ENCODE measurements at places on chromosomes 4 and X. TPM values are rescaled to one million over a fixed set of nuclear protein-coding genes. Genes with fewer than 3 reads are reported as not detected.

The TGIF2LX gene
- polyA plus RNA-seq: not detected

The CT45A2 gene
- polyA plus RNA-seq: not detected

The PLXNB3 gene
- 1.5 TPM for polyA plus RNA-seq

The ZNF185 gene
- polyA plus RNA-seq: 2.7 TPM

GRCh38 chrX:46279925-46280313 is 265.3 kb downstream of the ZNF674 start:
- H3K27ac ChIP-seq: no peak overlapping the region
- H3K36me3 ChIP-seq: no peaks in the 10 kb centered on the region
- no peaks in the 10 kb centered on the region for H3K4me1 ChIP-seq
- no peaks in the 10 kb centered on the region for H3K27me3 ChIP-seq
- DNase-seq: no peak
- no peak overlapping the region for H3K4me3 ChIP-seq

- no peak overlapping the region for H3K27ac ChIP-seq
- no peaks in the 10 kb centered on the region for H3K4me1 ChIP-seq
- no peak overlapping the region for H3K4me3 ChIP-seq
These were observed 18.0 kb downstream of the PPEF1 start for GRCh38 chrX:18725310-18725943.

DNA sequence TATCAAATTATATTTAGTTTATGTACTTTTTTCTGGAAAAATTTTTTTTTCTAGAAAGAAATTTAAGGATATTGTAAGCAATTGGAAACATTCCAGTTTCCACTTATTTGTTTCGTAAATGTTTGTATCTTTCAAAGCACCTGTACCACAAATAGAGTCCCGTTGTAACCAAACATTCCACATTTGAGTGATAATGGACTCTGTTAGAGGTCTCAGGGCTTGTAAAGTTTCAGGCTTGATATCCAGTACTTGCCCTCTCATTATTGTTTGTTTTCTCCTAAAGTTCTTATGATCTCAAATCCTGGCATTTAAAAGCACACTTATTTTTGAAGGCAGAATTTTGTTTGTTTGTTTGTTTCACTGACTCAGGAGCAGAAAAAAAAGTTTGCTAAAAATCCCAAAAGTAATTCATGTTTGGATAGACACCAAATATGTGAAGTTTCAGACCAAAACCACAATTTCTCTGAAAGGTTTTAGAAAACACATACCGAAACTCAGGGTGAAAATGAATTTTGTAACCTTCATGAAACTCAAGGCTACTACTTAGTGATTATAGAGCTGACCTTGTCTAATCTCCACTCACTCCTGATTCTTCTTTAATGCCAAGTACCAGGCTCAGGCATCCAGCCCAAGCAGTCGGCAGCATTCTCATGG is 5.7 kb upstream of the TMEM192 start:
- no peaks in the 10 kb centered on the region for H3K27me3 ChIP-seq
- H3K4me3 ChIP-seq: no peak overlapping the region
- peaks cover 4% of the 10 kb centered on the region for H3K4me1 ChIP-seq
- no peak for DNase-seq

GRCh38 chr4:2343476-2343875 is 75.0 kb downstream of the ZFYVE28 start:
- no peak overlapping the region for H3K4me3 ChIP-seq
- H3K36me3 ChIP-seq: peaks cover 28% of the 10 kb centered on the region

GRCh38 chrX:66833426-66833825 is 194.5 kb upstream of the EDA2R start:
- no peaks in the 10 kb centered on the region for H3K27me3 ChIP-seq
- no peak overlapping the region for H3K4me3 ChIP-seq
- H3K27ac ChIP-seq: no peak overlapping the region
- H3K4me1 ChIP-seq: no peaks in the 10 kb centered on the region
- no peak for DNase-seq

GRCh38 chr4:2790583-2791517 is 2.0 kb upstream of the SH3BP2 start:
- H3K27ac ChIP-seq: peak overlapping the region; percentile 94
- H3K27me3 ChIP-seq: no peaks in the 10 kb centered on the region
- peaks cover 51% of the 10 kb centered on the region for H3K4me1 ChIP-seq
- no peak overlapping the region for H3K4me3 ChIP-seq

DNA sequence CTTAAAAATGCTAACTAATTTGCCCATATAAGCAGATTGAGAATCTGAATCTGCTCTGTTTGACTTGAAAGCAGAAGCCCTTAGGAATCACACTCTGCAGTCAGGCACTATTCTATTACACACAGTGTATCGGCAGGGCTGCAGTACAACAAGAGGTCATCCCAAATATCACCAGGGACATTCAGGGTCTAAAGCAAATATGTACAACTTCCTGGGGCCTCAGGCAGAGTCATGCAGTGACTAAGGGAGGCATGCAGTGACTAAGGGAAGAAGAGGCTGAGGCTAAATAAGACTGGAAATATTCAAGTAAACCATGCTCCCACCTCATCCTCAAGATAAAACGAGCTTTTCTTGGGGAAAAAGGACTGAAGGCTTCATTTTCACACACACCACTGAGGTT is 20.9 kb downstream of the MAPK10 start:
- no peak overlapping the region for H3K4me3 ChIP-seq
- no peak for DNase-seq
- no peaks in the 10 kb centered on the region for H3K27me3 ChIP-seq
- H3K36me3 ChIP-seq: no peaks in the 10 kb centered on the region
- H3K4me1 ChIP-seq: no peaks in the 10 kb centered on the region
- H3K27ac ChIP-seq: no peak overlapping the region

Data from spleen (tissue), 13 donors.